Ammon's horn (tissue), 1 donor: ENCODE measurements at places on chromosomes 2 and 18.

- no peak for DNase-seq
Measured at GRCh38 chr2:195632856-195633572, 24.0 kb upstream of the SLC39A10 start.

- no peak for DNase-seq
Measured at GRCh38 chr18:3183103-3183717, 36.6 kb downstream of the MYOM1 start.

GRCh38 chr2:209422191-209422754 is 1.6 kb upstream of the MAP2 start:
- DNase-seq: no peak

DNA sequence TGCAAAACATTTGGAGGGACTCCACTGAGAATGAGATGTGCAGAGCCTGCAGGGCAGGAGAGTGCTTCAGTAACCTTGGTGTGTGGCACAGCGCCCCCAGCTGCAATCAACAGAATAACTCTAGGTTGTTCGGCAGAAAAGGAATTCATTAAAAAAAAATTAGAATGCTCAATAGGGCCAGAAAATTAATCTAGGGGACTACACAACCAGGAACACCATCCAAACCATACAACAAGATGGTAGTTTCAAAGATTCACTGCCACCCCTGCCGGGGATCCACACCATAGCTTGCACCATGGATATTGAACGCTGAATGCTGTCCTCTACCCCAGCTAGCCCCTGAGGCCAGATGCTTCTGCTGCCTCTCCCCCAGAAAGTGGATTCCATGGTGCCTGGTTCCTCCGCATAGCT is 50.1 kb downstream of the THUMPD2 start:
- peak; percentile 49 for DNase-seq

DNA sequence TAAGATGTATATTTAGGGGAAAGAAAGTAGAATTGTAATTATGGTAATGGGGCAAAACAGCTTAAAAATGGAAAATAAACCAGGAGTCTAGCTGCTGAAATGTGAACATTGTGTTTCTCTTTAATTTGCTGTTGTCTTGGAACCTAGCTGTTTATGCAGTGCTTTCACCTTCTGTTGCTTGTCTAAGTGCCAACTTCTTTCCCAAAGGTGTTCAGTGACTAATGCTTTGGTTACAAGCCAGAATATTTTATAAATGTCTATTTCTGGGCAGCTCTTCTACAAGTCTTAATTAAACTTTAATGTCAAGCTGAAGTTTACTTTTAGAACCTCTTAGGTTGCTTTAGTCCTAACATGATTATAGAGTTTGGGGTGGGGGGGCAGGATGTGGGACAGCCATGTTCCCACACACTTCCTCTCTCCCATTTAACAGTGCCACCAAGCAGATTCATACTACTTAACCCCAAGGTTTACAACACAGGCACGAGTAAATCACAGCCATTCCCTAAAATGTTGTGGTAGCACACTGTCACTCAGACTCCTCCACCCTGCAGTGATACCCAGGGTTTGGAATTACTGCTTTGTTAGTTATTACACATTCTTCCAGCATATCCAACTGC is 60.6 kb downstream of the ITGA4 start:
- no peak for DNase-seq
